SK-N-DZ (cell line): ENCODE measurements at places on chromosomes 3 and 15.

- DNase-seq = no peak
Observed at GRCh38 chr3:39724233-39724846, 85.1 kb upstream of the MYRIP start.

DNA sequence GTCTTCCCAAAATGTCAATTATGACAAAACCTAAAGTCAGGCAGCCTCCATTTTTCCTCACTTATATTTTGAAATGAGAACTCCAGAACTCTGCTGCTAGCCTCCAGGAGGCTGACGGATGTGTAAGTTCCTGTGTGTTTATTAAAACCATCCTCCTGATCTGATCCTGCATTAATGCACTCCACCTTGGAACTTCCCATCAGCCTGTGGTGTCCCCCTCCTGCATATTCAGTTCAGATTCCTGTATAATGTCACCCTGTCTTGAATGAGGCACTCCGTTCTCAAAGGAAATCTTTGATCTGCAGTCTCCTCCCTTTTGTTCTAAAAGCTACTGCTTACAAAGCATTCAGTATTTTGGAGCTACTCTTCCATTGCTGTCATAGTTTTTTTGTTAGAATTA is 318.2 kb upstream of the ONECUT1 start:
- no peak for DNase-seq

DNA sequence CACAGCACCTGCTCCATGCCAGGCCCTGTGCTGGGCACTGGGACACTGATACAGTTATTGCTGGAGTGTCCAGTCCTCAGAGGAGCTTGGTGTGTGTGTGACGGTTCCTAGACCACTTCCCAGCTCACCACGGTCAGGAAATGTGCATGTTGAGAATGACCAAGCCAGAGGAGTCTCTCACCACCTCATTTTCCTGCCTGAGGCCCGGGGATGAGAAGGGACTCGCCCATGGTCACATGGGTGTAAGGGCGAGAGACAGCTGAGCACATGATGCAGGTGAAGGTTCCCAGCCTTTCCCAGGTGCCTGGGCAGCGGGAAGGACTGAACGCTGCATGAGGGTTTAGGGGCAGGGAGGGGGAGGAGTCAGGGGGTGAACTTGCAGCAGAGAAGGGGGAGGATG is 180.9 kb upstream of the TLE3 start:
- no peak for DNase-seq

GRCh38 chr3:24722087-24722486 is 227.4 kb upstream of the THRB start:
- no peak for DNase-seq

DNA sequence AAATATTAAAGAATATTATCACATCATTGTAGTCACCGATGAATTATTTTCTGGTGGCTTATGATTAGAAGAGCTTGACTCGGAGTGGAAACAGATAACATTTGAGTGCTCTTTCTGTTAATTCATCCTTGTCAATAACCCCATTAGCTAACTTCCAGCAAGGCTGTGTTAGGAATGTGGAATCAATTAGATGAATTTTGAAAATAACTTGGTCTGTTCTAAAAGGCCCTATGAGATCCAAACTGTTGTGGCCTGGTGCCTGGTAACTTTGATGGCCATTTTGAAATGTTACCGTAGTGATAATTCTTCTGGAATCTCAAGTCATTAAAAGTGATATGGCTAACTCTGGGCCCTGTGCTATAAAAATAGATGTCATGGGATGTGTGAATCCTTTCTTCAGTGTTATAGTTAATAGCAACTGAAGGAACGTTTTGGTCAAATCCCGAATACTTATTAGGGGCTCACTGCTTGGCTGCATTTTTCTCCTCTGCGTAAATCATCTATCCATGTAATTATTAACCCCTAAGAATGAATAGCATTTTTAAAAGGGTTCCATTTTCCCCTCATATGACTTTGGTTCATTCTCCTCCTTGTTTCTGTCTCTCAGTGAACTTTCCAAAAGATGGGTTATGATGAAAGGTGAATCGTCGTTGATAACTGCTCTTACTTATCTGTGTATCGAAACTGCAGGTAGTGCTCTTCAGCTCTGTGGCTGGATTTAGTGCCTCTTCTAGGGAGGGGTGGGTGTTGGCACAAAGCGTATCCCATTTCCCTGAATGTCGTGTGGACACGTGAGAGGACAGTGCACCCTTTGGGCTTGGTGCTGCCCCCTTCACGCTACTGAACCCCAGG is 82.7 kb downstream of the IGF1R start:
- DNase-seq = no peak

DNA sequence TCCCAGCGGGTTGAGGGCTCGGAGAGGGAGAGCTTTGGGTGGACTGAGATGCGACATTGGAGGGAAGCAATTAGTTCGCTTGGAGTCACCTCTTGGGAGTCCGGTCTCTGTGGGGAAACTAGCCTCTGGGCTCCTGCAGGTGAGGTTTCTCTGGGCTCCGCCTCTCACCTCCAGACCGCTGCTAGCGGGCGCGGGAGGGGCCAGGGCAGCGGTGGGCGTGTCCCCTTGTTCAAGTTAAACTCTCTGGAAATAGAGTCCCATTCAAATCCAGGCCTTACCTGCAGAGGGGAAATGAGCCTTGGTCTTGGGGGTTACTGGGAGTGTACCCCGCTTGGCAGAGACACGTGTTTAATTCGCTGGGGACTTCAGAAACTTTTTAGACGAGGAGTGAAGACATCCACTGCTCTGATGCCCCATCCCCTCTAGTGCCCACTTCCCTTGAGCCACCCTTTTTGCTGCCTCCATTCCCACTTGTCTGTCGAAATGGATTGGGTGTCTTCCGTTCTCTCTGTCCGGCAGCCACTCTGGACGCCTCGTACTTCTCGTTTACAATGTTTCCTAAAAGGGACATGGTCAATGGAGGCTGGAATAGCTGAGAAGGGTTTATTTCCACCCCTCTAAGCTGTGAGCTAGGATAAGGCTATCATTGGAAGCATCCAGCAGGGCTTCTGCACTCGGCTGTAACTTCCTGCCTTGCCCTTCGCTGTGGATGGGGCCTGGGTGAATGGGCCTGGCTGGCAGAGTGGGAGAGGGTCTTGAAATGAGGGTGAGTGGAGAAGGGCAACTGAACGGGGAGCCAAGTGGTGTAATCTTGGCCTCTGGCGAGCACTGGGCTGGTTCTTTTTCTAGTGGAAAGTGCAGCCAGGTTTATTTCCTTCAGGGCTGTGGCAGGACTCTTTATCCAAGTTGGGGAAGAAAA is 1.1 kb downstream of the MITF start:
- no peak for DNase-seq

- DNase-seq = no peak
Observed at GRCh38 chr15:90211440-90212143, 10.5 kb downstream of the SEMA4B start.

DNA sequence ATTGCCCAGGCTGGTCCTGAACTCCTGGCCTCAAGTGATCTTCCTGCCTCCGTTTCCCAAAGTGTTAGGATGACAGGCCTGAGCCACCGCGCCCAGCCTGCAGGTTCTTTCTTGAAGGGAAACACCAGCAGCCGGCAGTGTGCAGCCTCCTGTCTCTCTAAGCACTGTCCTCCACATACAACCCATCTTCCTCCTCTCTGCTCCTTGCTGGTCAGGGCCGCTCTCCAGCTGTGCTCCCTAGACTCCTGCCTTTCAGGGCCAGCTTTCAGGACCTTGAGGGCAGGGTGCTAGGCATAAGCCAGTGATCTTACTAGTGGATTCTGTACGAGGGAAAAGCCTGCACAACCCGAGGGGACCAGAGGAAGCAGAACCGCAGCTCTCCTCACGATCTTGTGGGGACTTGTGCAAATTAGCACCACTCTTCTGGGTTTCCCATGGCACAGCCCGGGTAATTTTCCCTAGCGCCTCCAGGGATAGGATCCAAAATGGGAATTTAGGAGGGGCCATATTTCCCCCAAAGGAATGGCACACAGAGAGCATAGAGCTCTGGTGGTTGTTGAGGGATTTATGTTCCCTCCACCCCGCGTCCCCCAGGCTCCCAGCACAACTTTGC is 18.2 kb upstream of the CORO2B start:
- DNase-seq = no peak

DNA sequence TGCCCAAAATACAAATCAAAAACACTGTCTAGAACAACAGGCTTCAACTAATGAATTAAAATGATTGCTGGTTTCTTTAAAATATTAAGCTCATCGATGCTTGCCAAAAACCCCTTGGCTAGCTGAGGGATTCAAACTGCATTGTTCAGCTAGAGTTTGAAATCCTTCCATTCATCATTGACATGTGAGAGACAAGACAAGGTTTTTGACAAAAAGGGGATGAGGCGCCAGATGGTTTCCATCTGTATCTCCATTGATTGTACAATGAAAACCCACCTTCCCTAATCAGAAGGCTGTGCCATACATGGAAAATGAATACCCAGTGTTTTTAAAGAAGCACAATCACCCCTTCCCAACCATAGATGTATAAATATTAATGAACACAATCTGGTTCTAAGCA is 67.8 kb downstream of the THRB start:
- DNase-seq = no peak

- DNase-seq = no peak
Observed at GRCh38 chr15:91887921-91888373, 34.4 kb downstream of the SLCO3A1 start.

GRCh38 chr3:41330465-41330864 is 131.2 kb downstream of the CTNNB1 start:
- DNase-seq = no peak

GRCh38 chr15:75325922-75326321 is 9.9 kb upstream of the COMMD4 start:
- DNase-seq = no peak

DNA sequence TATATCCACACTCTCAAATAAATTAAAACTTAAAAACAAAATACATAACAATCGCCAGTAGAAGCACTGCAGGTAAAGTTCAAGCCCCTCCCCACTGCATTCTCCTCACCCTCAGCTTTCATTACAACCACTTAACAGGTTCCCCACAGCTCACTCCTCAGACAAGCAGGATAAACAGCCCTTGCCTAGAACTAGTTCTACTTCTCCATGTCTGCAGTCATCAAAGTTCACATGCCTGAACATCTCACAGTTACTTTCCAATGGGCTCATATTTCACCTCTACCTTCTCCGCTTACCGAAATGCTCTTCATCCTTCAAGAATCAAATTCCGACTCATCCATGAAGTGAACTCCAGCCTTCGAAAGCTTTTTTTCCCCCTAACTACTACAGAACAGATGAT is 4.1 kb downstream of the YEATS2 start:
- DNase-seq = no peak

GRCh38 chr3:39779511-39780230 is 29.7 kb upstream of the MYRIP start:
- DNase-seq = no peak

DNA sequence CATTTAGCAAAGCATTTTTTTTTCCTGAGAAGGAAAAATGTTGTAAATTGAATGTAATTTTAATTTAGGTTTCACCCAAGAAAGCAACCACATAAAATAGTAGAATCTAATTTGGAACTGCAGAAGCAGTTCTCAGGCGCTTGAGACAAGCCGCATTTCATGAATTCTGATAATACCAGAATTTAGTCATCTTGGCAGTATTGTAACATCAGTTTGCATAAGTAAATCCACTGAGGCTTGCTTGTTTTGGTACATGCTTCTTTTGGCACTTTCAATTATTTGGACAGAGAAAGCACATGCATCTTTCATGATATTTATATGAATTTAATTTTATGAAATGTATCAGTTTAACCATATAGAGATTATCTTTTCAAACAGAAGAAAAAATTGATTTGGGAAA is 389.7 kb upstream of the ROBO1 start:
- DNase-seq = no peak

GRCh38 chr15:31080591-31081014 is 20.9 kb downstream of the TRPM1 start:
- peak; percentile 16 for DNase-seq
